Neural progenitor cell (in vitro differentiated cells): ENCODE measurements at places on chromosomes 7 and 10.

DNA sequence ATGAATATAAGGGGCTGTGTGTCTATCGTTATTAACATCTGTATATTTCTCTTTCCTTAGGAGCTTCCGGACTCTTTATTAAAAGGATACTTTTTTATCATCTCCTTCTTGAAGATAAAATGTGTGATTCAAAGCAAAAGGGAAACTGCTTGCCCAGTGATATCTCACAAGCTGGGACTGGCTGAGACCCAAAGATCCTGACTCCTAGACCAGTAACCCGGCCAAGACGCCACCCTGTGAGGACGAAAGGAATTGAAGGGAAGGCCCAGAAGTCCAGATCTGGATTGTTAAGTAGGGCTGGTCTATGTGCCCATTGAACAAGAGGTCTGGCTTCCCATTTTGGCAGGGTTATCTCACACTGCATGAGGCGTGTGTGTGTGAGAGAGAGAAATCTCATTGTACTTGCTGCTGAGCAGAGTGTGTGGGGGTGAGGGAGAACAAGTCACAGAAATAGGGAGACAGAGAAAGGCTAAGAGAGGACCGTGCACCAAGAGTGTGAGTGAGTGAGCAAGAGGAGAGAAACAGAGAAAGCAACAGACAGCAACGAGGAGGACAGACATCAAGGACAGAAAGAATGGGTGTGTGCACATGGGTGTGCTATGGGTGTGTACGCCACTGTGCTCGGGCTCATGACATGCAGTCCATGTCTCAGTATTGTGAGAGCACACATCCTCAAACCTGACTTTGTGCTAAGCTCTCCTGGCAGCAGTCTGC is 75.4 kb downstream of the PLXNA4 start:
- peak; percentile 48 for DNase-seq

- peak; percentile 82 for DNase-seq
These were observed 875 bp upstream of the HECTD2 start for GRCh38 chr10:91409069-91409868.

DNA sequence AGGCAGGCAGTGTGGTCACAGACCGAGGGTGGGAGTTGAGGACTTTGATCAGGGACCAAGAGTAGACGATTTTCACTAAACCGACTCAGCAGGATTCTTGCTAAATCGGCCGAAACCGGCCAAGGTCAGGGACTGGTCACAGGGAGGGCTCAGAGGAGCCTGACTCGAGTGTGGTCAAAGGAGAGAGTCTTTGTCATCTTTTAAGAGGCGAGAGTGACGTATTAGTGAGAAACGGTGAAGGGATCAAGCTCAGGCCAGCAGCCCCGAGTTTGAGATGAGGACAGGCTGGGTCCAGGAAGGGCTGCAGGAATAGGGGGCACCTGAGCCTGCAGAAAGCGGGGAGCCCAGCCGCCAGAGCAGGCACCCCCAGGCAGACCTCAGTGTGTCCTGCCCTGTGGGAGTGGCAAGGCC is 41.6 kb upstream of the FAM20C start:
- DNase-seq = no peak

GRCh38 chr7:16514271-16514670 is 12.4 kb upstream of the LRRC72 start:
- no peak for DNase-seq

DNA sequence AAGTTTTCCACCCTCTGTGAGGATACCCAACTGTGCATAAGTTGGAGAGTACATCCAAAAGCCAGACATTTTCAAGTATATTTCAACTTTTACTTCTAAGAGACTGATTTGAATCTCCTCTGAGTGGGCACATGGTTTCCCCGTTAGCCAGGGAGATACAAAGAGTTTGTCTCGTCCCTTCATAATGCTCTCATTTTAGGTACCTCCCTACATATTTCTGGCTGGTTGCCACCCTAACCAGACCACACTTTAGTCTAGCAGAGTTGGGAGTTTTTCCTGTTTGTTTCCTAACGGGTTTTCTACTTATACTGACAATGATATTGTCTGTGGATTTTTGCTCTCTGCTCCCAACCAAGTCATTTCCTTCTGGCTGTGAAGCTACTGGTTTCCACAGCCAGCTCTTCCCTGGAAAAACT is 180.3 kb downstream of the CCDC71L start:
- no peak for DNase-seq

DNA sequence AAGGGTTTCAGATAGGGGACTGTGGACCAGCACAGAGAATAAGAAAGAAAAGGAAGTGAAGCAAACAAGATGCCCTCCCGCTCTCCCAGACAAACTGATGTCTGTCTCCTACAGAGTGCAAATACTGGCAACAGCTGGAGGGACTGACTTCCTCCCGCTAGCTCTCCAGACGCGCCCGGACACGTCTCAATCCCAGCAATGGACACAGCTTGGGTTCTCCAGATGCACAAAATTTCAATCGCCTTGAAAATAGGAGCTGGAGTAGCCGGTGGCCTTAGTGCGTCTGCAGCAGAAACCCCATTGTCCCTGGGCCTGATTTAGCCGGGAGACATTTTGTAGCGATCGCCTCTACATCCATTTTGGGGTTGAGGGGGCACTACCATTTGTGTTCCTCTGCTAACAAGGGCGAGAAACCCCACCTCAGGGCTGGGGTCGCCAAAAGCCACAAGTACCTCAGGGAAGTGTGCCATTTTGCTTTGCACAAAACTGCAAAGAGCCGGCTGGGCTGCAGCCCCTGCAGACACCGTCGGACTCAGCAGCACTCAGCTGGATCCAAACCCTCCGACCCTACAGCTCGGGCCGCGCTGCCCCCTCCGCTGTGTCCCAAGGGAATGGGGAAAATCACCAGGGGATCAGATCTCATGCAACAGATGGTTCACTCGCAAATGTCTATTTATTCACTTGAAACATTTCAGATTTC is 5.9 kb downstream of the CPA2 start:
- peak; percentile 71 for DNase-seq

DNA sequence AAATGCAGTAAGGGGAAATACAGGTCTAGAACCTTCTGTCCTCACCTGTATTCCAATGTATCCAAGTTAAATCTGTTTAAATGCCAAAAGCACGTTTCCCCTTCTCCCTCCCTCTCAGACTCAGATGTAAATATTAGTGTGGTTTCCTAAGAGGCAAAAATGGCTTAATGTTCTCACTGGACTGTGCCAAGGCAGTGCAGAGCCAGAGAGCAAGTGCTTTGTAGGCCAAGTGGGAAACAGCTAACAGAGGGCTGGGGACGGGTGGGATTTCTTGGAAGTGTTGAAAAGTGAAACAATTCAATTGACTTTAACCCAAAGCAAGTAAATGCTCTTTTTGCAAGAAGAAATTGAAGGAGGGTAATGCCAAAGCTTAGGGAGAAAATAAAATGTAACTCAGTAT is 103.1 kb downstream of the GSAP start:
- no peak for DNase-seq

DNA sequence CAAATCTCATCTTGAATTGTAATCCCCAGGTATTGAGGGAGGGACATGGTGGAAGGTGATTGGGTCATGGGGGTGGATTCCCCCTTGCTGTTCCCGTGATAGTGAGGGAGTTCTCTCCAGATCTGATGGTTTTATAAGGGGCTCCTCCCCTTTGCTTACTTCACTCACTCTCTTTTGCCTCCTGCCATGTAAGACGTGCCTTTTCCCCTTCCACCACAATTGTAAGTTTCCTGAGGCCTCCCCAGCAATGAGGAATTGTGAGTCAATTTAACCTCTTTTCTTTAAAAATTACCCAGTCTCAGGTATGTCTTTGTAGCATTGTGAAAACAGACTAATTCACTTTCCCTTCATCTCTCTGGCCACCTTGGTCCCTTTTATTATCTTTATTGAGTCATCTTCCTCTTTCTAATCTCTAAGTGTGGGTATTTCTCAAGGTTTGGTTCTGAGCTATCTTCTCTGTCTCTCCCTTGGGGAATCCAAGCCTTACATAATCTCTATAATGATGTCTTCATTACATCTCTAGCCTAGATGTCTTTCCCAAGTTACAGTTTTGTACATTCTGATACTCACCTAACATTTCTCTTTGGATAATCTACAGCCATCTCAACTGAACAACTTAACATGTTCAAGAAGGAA is 99.1 kb upstream of the JCAD start:
- DNase-seq = no peak

DNA sequence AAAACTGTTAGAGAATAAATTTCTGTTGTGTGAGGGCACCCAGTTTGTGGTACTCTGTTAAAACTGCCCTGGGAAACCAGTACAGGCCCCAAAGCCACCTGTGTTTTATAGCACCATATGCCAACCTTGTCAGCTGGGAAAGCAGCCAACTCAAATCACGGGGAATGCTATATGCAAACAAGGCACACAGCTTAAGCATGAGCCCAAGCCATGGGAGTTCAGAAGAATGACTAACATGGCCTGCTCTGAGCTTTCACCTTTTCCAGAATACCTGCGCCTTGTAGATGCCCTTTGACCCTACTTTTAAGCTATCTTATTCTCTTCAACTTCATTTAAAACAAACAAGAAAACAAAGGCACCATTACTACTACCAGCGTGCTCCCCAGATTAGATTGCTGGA is 5.5 kb upstream of the SLC25A13 start:
- no peak for DNase-seq

DNA sequence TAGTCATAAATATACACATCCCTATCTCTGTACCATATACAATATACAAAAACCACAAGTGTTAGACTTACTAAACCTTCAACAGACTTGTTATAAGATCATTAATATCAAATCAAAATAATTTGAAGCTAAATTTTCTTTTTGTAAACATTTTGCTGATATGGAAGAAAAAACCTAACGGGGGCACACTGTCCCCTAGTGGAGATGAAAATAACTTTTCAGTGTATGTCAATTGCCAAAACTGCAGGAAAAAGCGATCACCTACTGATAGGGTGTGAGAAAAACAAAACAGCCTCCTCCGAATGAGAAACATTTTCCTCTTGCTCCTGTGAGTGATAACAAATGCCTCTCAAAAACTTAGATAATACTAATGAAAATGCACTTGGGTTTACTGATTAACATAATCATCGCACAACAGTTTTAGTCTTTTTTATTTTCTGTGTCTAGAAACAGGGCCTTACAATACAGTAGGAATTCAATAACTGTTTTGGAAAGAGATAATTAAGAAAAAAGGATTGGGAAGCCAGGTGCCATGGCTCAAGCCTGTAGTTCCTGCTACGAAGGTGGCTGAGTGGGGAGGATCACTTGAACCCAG is 322.7 kb downstream of the CRPPA start:
- peak; percentile 25 for DNase-seq

GRCh38 chr7:131186816-131187215 is 140.9 kb upstream of the MKLN1 start:
- DNase-seq = no peak

DNA sequence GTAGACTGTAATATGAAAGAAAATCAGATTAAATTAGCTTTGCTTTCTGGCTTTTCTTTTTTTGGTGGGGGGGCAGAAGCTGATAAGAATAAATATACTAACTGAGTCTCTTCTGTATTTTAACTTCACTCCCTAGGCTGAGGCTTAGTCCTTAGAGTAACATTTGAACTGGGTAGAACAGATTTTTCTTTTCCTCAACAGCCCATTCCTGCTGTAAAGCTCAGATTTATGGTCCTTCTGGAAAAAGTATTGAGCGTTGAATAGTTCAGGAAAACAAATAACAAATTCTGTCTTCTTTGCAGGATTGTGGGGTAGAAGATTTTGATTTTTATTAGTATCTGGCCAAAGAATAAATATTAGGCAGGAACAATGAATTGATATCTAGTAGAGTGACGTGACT is 17.9 kb downstream of the SGPL1 start:
- DNase-seq = no peak

DNA sequence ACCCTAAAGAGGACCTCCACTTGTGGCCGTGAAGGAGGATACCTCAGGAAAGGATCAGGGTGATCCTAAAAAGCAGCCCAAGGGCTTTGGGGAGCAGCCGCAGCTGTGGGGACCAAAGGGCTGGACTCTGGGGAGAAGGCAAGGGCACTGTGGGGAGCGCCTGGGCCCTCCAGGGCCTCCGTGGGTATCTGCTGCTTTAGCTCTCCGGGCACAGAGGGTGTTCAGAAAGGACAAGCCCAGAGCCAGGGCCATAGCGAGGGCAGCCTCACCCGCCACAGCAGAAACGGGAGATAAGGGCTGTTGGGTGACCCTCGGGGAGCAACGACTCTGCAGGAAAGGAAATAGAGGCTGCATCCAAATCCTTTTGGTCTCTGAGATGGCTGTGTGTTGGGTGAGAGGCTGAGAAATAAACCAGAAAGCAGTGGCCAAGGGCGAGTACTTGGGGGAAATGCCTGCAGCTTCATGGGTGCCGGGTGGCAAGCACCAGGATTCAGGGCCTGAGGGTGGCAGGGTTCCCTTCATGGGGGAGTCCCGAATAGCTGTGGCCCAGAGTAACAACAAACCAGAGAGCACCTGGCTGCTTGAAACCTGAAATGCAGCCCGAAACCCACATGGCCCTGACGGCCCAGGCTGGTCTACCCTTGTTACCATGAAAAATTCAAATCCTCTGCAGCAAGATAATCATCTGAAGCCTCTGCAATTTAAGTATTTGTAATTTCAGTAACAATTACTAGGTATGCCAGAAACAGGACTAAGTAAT is 95.2 kb downstream of the VIPR2 start:
- DNase-seq = no peak

- no peak for DNase-seq
These were observed 26.4 kb downstream of the RNF216 start for GRCh38 chr7:5754981-5755599.

- no peak for DNase-seq
These were observed 144.3 kb upstream of the TCF7L2 start for GRCh38 chr10:112805701-112806100.

DNA sequence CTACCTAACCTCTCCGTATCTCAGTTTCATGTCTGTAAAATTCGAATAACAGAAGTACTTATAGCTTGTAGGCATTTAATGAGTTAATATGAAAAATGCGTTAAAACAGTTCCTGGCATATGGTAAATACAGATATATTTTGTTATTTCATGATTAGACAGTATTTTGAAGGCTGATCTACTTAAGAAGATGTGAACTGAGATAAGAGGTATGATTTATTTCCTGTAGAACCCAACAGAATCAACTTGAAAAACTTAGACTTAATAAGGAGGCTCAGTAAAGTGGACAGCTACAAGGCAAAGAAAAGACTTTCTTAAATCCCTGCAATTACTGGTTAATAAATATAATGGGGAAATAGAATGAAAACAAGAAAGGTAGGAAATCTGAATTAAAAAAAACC is 103.3 kb downstream of the FANK1 start:
- no peak for DNase-seq

GRCh38 chr10:21702633-21703111 is 168.6 kb downstream of the MLLT10 start:
- DNase-seq = no peak

DNA sequence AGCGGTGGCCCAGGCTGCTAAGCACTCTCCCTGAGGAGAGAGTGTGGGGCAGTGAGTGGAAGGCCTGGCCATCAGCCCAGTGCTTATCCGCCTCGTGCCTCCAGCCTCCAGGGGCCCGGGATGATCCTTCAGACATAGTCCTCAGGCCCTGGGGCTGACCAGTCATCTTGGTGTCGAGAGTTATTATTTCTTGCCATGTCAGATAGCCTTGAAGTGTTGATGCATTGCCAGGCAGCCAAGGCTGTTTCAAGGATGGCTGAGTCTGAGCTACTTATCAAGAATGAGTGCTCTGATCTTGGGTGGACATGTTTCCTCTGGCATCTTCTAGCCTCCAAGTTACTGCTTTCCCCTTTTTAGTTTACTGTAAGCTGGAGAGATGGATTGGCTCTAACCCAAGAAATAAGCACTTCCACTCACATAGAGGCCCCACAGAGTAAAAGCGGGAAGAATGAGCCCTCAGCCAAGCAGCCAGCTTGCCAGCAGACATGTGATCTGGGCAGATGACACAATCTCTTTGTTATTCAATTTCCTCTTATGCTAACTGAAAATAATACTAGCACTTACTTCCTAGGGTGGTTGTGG is 136.5 kb upstream of the NAMPT start:
- DNase-seq = no peak

- DNase-seq = no peak
These were observed 130.0 kb downstream of the ELAPOR2 start for GRCh38 chr7:86929293-86930109.
